Eye (tissue), 1 donor: ENCODE measurements at places on chromosomes 7 and 10.

DNA sequence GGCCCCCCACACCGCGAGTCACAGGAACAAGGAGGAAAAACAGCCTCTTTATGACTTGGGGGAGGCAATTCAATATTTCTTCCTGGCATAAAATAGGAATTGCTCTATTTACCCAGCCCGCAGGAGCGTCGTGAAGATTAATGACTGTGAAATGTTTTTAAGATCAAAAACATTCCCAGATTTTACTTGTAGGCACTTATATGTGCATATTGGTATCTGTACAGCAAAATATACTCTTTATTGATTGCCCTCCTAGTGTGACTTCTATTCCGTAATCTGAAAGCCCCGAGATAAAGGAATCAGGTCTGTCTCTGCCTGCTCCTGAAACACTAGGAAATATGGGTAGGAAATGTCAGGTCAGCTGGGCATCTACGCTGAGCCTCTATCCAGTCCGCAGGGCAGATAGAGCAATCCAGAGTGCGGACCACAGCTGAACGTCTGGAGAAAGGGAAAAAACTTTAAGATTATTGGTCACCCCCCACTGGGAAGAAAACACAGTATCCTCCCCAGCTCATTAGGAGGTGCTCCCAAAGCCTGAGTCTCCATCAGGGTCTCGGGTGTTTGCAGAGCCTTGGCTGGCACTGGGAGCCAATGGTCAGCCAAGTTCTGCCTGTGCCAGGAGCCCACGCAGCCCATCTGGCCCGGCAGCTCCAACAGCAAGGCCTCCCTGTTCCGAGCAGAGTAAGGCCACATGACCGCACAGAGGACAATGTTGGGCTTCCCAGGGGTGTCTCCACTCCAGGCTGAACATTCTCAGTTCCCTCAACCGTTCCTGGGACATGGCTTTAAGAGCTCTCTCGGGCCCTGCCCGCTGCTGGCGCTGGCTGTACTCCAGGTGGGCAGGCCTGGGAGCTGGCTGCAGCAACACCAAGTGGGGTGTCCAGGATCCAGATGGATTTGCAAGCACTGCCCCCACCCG lies 7.7 kb downstream of the CTBP2 start:
- no peak for DNase-seq

DNA sequence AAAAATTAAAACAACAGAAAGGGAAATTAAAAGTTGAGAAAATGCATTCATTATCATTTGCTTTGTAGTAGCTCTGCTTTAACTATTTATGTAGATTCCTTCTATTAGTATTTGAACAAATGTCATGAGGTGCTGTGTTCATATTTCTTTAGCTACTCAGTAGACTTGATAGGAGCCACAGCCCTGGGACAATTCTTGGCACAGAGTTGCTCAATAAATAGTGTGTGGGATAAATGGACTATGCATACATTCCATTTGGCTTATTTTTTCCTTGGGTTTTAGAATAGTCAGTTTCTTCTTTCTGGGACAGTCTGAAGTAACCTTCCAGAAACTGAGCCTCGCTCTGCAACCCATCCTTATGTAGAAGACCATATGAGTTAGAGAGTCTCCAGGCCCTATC lies 13.4 kb downstream of the RPP30 start:
- no peak for DNase-seq

- no peak for DNase-seq
Measured at GRCh38 chr7:92782236-92782635, 54.1 kb downstream of the CDK6 start.

DNA sequence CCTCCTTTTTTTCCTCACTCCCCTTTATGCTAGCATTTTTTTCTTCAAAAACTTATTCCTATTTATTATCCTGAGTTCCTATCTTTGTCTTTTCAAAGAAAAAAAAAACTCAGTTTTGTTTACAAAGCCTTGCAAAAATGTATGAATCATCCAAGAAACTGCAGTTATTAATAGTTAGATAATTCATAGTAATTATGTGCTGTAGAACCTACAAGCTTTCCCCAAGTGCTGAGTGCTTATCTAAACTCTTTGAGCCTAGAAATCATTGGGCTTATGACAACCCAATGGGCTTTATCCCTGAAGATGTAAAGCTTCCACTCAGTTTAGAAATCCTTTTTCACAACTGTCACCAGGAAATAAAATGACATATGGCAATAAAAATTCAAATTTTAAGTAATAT lies 145.9 kb upstream of the WNT16 start:
- no peak for DNase-seq

DNA sequence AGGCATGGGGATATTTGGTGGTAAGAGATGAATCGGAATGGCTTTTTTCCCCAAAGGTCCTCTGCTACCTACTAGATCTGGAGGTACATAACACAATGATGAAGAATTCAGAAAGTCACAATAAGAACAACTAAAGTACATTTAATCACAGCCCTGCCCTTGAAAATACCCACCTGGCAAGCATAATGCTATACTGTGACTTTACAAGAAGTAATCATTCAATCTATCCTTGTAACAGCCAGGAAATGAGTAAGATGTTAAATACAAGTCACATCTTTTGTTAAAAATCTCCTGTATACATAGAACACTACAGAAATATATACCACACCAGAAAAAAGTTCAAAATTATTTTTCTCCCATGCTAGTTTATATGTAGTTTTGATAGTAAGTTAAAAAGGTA lies 108.3 kb upstream of the ABCB5 start:
- no peak for DNase-seq

- no peak for DNase-seq
Measured at GRCh38 chr10:131656009-131656408, 244.8 kb upstream of the PPP2R2D start.

- no peak for DNase-seq
Measured at GRCh38 chr7:40799493-40800403, 664.9 kb downstream of the SUGCT start.
